ENCODE measurements at places on chromosomes 11 and 22.

DNA sequence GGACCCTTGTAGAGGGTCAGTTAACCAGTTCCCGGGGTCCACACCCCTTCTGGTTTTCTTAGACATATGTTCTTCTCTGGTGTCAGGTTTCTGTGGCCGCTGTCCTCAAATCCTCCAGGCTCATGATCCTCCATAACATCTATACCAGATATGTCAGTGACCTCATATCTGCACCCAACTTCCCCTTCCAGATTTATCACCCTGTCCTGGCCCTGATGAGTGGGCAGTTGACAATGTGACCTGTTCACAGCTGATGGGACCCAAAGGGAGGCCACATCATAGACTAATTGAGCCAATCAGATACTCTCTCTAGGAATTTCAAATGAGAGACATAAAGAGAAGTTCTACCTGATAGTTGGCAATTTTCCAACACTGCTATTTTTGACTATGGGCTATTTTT is 5.1 kb downstream of the DKK3 start:
- no peak for DNase-seq

- no peak for DNase-seq
Measured at GRCh38 chr11:35600331-35600838, 17.9 kb upstream of the FJX1 start.

DNA sequence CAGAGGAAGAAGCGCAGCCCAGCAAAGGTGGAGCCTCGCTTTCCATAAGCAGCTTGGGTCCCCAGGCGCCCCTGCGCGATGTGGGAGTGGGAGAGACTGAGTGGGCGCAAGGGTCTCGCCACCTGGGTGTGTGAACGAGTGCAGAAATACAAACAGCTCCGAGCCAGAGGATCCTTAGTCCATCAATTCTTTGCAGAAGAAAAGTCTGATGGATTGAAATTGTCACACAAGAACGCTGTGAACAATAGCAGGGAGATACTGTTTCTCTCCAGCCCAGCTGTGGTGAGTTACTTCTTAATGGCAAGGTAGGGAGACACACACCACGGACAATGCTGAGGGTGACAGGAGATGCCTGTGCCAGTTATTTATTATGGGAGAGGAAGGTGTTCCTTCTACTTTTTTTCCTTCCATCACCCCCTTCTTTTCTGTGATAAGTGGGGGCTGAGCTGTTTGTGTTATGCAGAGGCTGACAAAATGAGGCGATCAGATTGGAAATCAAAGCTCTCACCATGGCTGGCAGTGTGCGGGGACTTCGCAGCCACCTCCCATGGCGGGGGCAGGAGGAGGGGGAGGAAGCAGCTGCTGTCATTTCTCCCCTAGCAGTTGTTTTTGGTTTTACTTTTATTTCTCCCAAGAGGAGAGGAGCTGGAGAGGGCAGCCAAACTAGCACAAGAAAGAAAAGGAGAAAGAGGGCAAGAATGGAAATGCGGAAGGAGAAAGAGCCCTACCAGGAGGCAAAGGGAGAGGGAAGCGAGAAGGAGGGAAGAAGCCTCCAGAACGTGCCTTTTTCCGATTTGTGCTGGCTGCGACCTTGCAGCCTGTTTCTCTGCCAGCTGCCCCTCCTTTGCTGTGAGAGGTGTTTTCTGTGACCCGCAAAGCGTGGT is 755.8 kb downstream of the NTM start:
- peak; percentile 36 for DNase-seq

DNA sequence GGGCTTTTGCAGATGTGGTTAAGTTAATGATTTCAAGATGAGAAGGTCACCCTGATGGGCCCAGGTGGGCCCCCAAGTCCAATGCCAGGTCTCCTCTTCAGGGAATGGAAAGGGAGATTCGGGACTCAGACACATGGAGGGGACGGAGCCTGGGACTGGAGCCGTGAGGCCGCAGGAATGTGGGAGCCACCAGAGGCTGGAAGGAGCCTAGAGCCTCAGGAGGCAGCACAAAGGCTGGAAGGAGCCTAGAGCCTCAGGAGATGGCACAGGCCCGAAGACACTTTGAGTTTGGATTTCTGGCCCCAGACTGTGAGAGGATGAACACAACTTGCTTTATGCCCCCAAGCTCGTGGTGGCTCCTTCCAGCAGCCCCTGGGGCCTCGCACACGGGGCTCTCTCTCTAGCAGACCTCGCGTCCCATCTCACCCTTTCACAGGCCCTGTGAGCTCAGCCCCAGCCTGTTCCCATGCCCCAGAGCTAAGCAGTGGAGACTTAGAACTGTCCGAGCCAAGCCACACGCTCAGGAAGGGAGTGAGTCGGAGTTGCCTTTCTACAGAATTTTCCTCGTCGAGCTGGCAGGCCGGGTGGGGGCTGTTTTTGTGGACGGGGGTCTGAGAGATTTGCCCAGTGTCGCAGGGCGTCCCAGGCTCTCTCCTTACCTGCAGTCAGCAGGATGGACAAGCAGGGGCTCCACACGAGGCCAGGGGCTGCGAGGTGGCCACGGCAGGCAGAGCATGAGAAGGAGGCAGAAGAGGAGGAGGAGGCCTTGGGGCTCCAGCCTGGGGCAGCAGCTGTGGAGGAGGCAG is 937.6 kb downstream of the BRD1 start:
- DNase-seq, result no peak

DNA sequence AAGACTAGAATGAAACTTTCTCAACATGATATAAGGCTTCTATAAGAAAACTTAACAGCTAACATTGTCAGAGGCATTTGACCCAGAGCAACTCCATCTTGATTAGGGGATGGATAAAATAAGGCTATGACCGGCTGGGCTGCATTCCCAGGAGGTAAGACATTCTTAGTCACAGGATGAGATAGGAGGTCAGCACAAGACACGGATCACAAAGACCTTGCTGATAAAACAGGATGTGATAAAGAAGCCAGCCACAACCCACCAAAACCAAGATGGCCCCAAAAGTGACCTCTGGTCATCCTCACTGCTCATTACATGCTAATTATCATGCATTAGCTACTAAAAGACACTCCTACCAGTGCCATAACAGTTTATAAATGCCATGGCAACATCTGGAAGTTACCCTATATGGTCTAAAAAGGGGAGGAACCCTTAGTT is 135.2 kb downstream of the TTC28 start:
- peak; percentile 5 for DNase-seq

DNA sequence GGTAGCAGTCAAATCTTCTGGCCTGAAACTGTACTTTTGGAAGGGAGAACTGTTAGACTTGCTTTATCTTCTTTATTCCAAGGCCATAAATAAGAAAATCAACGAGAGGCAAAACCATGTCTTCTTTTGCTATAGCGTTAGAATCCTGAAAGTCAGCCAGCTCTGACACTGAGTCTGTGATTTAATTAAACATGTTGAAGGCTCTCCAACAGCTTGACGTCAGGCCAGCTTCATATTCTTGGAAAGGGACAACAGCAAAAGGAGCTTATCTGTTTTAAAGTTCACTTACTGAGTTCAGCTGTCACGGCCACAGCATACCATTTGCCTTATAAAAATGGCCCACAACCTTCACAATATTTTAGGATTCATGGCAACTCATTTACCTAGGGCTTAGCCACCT is 131.0 kb upstream of the LDLRAD3 start:
- DNase-seq, result no peak

DNA sequence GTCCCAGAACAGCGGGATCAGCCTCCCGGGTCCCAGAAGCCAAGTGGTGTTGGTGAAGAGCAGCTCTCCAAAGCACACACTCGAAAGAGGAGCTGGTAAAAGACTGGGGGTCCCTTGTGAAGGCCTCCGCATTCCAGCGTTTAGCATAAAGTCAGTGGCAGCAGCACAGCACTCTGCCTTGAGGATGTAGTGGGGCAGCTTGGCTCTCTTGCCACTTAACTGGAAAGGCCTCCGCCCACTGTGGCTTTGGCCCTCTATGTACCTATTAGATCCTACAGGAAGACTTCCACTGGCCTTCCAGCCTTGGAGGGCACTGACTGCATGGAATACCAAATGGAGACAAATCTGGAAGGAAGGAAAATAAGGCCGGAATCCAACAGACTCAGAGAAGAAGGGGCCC is 1455.3 kb downstream of the BRD1 start:
- no peak for DNase-seq

- no peak for DNase-seq
Measured at GRCh38 chr22:38477585-38477984, 9.7 kb downstream of the KDELR3 start.

GRCh38 chr22:22981670-22982571 is 88.4 kb upstream of the GNAZ start:
- DNase-seq, result no peak

GRCh38 chr11:94832604-94833235 is 64.6 kb downstream of the AMOTL1 start:
- no peak for DNase-seq

- no peak for DNase-seq
Measured at GRCh38 chr11:118791961-118792569, 1.1 kb upstream of the DDX6 start.

DNA sequence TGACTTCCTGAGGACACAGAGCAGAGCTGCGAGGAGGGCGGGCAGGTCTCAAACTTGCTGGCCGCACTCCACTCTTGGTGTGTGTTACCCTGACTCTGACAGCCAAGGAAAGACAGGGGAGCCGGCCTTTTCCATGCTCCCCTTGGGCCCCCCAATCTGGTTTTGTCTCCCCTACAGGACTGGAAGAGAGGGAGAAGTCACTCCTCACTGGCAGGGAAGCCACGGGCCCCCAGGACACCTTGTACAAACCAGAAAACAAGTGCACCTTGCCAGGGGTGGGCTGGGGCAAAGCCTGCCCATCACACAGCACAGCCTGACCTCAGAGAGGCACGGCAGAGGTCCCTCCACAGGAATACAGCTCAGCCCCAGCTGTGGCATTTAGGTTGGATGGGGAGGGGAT is 20.2 kb downstream of the CBX7 start:
- DNase-seq, result no peak

DNA sequence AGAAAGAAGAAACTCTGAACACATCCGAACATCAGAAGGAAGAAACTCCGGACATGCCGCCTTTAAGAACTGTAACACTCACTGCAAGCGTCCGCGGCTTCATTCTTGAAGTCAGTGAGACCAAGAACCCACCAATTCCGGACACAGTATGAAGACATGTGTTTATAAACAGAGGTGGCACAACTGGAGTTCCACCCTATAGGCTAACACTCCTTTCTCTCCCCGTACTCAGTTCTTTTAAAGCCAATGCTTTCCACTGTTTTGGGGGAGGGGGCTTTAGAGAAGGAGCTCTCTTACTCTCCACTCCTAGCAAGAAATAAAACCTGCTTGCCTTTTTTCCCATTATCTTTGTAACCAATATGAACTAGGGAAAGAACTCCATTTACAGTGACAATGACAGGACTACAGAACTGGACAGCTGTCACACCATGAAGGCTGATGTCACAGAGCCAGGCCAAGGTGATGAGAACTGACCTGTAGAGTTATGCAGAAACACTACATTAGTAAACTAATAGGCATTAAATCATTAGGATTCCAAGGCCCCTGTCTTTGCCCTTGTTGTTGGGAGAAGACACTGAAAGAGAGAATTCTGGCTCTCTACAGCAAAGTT is 733 bp downstream of the TRIM5 start:
- DNase-seq, result no peak

- DNase-seq, result no peak
Measured at GRCh38 chr11:88709567-88709966, 356.2 kb downstream of the GRM5 start.

DNA sequence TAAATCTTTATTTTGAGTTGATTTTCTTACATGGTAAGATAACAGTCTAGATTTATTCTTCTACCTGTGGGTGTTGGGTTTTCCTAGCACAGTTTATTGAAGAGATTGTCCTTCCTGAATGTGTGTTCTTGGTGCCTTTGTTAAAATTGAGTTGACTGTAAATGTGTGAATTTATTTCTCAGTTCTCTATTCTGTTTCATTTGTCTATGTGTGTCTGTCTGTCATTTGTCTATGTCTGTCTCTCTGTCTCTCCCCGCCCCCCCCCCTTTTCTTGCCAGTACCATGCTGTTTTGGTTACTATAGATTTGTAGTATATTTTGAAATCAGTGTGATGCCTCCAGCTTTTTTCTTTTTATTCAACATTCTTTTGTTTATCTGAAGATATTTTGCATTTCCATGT is 114.7 kb upstream of the SERPIND1 start:
- no peak for DNase-seq

All from cardiac muscle cell (in vitro differentiated cells and primary cell).